ENCODE measurements at places on chromosomes 3 and 15.
A peak's percentile ranks its signal among the peaks of the same experiment; 100 is the strongest.

DNA sequence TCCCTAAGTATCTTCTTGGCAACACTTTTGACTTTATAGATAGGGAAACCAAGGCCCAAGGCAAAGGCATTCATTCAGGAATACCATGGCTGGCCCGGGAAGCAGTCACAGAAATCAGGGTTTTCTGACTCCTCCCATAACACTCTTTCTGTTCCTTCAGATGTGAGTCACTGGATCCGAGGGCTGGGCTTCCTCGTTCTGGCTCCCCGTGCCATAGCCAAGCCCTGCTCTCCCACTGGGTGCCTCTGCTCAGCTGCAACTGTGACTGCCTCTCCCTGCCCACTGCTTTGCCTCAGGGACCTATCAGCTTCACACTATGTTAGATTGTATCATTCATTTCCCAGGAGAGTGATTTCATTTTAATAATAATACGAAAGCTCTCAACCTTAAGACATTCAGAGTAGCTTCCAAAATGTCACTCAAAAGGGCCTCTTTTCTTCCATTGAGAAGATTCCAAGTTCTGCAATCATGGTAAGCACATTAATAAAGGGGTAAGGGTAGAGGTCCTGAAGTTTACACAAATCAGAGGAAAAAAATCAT, 50.2 kb downstream of the GABRB3 start:
- no peak for DNase-seq

GRCh38 chr15:58331560-58331912, 100.3 kb upstream of the LIPC start:
- peak; percentile 55 for DNase-seq

DNA sequence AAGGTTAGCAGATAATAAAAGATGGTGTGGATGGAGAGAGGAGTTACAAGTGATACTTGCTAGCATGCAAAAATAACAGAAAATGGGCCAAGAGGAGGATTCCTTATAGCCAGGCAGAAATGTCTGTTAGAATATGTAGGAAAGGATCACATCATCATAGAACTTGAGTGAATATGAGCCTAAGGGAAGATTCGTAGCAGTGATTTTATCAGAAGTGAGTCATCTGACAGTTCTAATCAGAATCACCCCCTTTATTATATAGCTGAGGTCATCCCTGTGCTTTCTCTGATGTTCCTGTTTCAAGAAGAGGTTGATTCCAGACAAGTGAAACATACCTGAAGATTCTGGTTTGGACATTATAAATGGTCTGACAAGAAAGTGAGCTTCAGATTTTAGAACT, 22.9 kb downstream of the EXOG start:
- DNase-seq: no peak

GRCh38 chr3:101898752-101899169, 49.4 kb downstream of the NFKBIZ start:
- DNase-seq: no peak

DNA sequence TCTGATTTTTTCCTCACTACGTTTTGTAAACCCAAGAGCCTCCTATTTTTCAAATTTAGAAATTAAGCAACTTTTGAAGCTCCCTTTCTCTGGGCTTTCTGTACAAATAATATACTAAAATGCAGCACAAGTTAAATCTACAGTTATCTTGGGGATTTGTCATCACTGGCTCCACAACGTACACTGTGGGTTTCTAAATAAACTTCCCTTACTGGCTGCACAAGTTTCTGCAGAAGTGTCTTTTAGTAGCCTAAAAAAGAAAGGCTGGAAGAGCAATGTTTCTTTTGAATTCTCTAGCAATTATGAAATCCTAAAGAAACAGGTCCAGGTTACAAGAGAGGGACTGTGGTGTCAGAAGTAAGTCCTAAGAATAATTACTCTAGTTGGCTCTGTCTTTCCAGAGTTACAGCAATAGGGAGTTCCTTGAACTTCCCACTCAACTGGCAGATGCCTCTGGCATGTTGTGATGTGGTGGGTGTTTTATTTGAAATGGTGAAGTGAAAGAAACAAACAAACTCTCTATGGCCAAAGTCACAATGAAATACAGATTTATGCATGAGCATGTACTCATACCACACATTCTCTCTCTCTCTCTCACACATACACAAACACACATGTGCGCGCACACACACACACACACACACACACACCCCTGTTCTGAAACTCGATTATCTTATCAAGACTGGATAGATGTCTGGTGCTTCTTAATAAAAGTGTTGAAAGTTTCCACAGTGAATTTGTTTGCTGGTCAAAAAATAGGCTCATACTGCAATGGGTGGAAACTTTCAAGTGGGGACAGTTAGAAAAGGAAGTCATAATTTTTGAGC, 198.2 kb downstream of the SSR3 start:
- no peak for DNase-seq

- DNase-seq: no peak
These were observed 178.2 kb upstream of the ADAMTS9 start for GRCh38 chr3:64865839-64866570.

DNA sequence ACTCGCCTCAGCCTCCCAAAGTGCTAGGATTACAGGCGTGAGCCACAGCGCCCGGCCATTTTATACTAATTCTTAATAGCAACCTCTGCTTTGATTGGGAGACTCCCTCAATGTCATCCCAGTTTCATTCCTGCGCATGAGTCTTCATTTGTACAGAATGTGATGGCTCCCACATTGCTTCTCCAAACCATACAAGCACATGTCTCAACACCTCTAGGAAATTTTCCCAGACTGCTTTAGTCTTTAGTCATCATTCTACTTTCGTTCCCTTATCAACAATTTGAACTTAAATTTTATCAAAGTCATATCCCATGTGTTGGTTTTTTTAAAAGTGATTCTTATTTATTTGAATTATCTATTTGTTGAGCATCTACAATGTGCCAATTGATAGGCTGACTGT, 58.1 kb downstream of the SNX4 start:
- DNase-seq: no peak

DNA sequence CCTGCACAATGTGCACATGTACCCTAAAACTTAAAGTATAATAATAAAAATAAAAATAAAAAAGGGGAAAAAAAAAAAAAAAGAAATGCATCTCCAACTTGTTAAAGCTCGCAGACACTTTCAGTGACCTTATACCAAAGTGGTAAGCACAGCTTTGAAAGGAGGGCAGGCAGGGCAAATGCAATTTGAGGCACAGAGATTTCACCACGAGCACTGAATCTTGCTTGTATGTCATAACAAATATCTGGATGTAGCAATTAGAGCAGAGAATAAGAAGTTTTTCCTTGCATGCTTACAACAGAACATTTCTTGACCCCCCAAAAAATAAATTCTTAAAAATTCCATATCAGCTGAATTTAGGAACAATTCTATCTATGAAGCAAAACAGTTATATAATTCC, 66.5 kb downstream of the FBN1 start:
- no peak for DNase-seq

DNA sequence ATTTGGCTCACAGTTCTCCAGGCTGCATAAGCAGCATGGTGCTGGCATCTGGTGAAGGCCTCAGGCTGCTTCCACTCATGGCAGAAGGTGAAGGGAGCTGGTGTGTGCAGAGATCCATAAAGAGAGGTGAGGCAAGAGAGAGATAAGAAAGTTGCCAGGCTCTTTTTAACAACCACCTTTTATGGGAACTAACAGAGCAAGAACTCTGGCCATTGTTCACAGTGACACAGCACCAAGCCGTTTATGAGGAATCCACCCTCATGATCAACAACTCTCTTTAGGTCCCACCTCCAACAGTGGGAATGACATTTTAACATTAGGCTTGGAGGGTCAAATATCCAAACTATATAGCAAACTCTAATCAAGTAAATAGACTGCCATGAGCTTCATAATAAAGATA, 557.2 kb upstream of the SUCLG2 start:
- DNase-seq: no peak

DNA sequence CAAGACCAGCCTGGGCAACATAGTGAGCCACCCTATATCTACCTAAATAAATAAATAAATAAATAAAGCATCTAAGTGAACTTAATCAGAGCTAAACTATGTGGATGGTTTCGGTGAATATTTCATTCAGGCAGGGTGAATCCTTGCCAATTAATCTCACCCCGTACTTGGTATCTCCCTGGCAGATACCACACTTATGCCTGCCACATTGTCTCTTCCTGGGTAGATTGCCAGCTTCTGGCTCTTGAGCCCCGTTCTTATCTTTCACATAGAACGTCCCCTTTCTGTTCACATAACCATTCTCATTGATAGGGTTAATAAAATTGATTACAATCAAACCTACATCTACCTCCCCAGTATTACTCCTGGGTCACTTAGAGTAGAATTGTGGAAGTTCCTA, 7.0 kb downstream of the SNAP23 start:
- no peak for DNase-seq

DNA sequence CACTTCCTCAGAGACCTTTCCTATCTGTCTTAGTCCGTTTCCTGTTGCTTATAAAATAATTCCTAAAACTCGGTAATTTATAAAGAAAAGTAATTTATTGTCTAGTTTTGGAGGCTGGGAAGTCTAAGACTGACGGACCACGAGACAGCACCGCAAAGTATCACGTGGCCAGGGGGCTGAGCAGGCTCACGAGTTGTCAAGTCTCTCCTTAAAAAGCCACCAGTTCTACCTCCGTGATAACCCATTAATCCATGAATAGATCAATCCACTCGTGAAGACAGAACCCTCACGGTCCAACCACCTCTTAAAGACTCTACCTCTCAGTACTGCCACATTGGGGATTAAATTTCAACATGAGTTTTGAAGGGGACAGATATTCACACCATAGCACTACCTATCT, 821 bp downstream of the LINS1 start:
- DNase-seq: no peak

DNA sequence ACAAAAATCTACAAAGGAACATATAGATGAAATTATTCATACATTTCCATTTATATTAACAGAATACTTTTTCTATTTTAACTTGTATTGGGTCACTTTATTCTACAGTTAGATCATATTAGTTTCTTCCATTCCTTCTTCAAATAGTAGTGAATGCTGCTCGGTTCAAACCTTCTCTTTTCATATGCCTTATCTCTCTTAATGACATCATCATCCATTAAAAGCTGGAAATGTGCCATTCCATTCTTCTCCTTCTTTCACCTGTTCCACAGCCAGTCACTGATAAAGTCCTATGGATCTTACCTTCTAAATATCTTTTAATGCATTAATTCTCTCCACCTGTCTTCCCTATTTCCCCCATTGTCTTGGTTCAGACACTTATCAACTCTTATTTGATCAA, 358.0 kb upstream of the POU1F1 start:
- DNase-seq: no peak

GRCh38 chr15:45780352-45780751, 145.5 kb downstream of the SQOR start:
- no peak for DNase-seq

DNA sequence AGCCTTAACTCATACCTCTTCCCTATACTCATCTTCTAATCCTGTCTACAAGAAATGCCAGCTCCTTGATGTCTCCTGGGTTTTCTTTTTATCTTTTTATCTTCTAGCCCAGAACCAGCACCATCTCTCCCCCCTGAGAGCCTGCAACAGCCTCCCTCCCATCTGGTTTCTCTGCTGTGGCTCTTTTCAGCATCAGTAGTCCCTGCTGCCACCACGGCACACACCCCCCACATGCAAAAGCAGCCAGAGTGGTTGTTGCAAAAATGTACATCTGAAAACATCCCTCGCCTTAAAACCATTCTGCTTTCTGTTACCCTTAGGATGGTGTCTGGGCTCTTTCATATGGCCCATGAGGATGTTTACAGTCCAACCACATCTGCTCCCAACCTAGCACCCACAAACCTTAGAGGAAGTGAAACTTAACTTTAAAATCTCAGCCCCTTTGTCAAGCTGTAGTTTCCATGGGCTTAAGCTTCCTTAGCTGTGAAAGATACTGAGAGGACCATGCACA, 775 bp downstream of the TTC21A start:
- no peak for DNase-seq

DNA sequence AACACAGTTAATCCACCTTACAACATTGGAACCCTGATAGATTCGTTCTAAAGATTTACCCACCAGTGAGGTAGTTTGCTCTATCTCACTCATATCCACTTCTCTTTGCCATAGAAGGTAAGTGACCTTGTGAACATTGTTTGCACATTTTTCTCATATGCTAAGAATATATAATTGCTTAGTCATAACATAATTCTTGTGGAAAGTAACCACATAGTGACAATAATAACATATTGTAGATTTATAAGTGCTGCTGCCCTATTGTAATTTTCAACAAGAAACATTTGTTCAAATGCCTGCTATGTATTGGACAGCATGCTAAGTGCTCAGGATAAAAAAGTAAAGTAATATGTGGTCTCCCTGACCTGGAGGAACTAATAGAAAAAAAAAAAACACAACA, 554.2 kb upstream of the KCNMB2 start:
- DNase-seq: no peak

DNA sequence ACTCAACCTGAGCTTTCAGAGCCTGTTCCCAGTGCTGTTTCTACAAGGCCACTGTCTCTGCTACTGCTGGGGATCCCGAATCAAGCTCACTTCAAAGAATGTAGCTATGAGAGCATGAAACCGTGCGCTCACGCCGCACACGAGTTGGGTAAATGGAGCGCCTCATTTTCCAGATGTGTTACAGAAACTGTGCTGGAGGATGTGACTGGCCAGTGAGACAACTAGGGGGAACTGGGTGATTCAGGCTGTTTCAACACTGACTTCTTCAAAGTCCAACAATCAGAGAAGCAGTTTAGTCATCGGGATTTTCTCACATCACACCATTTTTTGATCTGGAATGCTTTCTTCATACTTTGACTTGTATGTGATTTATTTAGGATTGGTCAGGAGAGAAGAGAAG, 3.5 kb downstream of the ZNF710 start:
- peak; percentile 88 for DNase-seq

GRCh38 chr3:187960820-187961219, 193.1 kb upstream of the LPP start:
- DNase-seq: peak; percentile 57

DNA sequence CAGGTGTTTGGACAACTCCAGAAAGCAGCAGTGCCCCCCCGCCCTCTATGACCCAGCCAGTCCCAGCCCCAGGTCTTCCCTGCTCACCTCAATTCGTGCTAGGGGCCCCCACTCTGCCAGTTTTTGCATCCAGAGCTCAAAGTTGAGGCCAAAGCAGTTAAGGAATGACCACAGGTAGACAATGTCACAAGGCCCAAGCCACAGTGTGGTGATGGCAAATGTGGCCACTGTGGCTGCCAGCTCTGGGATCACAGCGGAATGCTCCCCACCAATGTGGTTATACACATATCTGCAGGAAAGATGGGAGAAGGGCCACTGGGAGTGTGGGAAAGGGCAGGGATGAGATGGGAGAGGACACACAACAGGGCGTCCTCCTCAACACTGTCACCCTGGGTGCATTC, 8.2 kb downstream of the KLHL40 start:
- DNase-seq: no peak

DNA sequence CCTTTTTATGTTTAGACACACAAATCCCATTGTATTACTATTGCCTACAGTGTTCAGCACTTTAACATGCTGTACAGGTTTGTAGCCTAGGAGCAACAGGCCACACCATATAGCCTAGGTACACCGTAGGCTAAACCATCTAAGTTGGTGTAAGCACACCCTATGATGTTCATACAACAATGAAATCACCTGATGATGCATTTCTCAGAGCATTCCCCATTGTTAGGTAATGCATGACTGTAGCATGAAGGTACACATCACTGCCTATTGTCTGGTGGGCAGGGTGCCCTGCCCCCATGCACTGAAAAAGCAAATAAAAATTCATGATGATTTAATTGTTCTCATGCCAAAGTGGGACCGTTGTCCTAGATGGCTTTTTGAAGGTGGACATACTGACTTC, 183.6 kb downstream of the AGBL1 start:
- DNase-seq: no peak

- no peak for DNase-seq
These were observed 59.3 kb downstream of the C3orf85 start for GRCh38 chr3:109195815-109196214.

GRCh38 chr3:66483409-66483906, 17.4 kb downstream of the LRIG1 start:
- DNase-seq: no peak
